ENCODE measurements at places on chromosomes 3 and 15. TPM values are rescaled to one million over a fixed set of nuclear protein-coding genes. Genes with fewer than 3 reads are reported as not detected.

Gene DAZL
- not detected for total RNA-seq

Gene ARGFX
- not detected for total RNA-seq

Gene CAPN3
- 4.2 TPM for total RNA-seq

Gene ZCWPW2
- 0.74 TPM for total RNA-seq

Gene CFAP100
- not detected for total RNA-seq

Gene ARMC8
- total RNA-seq = 51.7 TPM

All from smooth muscle cell of the umbilical artery (primary cell).